ENCODE measurements at places on chromosomes 5 and 9.

GRCh38 chr5:72369301-72369700, 49.1 kb downstream of the PTCD2 start:
- peak; percentile 42 for DNase-seq

DNA sequence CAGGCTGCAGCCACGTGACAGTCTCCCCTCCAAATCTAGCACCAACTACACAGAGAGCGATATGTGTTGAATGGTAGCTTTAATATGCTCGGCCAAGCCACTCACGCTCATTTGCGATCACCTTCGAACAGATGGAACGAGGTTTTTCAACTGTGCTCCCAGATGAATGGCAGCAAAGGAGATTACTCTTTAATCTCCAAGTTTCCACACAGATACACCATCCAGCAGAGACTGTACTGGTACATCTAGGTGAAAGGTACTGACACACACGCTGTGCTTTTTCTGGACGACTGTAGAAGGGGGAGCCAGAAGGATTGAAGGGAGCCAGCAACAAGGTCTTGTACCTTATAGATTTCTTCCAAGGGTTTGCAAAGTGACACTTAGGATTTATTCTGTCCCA, 263.9 kb downstream of the NR3C1 start:
- DNase-seq, result no peak

DNA sequence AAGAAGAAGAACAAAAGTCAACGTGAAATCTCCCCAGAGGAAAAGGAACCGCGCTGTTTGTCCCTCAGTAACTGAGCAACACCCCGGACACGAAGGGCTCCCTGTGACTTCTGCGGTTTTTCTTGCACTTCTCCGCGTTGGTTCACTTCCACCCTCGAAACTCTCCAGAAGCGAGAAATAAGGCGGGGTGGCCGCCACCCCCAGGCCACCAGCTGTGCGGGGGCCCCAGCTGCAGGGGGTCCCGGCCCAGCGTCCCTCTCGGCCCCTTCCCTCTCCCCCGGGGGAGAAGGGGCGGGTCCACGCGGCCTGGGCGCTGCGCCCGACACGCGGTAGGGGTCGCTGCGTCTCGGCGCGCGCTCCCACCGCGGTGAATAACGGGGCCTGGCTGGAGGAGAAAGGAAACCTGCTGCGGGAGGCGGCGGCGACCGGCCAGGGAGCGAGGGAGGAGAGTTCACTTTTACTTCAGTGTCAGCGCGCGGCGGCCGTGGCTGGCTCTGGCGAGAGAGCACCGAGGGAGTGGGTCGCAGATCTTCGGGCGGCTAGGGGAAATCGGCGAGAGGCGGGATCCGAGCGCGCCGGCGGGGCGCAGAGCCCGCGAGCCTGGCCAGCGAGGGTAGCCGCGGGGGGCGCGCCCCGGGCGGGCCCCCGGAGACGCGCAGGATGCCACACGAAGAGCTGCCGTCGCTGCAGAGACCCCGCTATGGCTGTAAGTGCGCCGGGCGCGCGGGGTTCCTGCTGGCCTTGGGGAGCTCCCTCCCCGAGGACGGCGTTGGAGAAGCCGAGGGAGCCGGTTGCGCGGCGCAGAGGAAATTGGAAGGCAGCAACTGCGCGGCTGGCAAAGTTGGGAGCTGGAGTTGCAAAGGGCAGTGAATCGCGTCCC, at the start of gene IQGAP2:
Gene IQGAP2 (plus strand): TSS at position 400 of the 880 bp plus-strand sequence. CDS start 261 bp downstream, at position 661.
- DNase-seq, result peak; percentile 52

GRCh38 chr9:83536332-83536731, 1.9 kb downstream of the FRMD3 start:
- DNase-seq, result no peak

DNA sequence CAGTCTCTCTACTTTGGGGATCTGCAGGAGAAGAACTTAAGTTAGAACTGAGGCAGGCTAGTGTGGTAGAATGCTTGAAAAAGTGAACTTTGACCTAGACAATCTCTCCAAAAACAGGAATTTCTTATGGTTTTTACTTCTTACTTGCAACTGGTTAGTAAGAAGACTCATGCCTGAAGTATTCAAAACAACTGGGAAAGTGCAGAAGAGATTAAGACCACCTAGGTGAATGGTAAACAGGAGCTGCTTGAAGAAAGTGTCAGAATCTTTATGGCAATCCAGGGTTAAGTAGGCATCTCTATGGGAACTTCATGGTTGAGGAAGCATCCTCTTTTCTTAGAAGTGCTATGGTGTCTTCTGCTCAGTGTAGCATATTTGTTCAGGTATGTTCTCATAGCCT, 428.6 kb upstream of the TLE4 start:
- DNase-seq, result peak; percentile 17

- DNase-seq, result no peak
These were observed 1.4 kb downstream of the PROP1 start for GRCh38 chr5:177994561-177995190.

DNA sequence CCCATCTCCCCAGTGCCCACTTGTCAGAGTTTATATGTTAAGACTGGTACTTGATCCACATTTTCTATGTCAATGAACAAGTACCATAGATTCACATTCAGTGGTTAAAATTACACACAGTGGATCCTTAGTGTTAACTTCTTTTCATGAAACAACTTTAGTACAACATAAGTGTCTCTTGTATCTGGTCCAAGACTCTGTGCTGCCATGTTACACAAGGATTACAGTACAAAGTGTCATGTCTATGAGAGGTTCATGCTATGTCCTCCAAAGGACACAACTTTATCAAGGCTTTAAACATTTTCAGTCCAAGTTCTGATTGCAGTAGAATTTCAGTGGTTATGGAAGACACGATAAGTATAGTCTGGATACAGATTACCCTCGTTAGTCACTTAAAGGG, 13.3 kb upstream of the VLDLR start:
- DNase-seq, result no peak

- peak; percentile 93 for DNase-seq
These were observed 171.8 kb upstream of the TNC start for GRCh38 chr9:115289757-115290208.

DNA sequence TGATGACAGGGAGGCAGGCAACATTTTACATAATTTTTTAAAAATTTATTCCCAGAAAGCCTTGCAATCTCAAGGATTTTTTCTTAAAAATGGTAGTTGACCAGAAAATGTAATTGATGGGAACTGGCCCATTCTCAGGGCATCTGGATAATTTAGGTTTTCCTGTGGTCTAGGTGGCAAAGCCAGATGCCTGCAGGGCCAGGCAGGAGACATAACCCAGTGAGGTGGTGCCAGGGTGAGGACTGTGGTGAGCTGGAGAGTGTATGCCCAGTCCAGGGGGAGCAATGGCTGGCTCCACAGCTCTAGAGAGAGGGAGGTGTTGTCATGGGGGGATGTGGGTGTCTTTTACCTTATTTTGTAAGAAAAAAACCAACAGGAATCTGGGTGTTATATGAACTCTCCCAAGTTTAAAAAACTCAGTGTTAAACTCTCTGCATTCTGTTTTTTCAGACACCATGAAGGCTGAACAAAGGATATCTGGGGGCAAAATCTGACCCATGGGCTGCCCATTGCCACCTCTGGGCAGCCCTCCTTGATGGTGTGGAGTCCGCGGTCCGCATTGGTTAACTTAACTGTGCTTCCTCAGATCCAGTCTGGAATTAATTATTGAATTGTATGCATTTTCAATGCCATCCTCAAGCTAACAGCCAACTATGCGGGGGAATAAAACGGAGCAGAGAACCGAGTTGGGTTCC, 43.9 kb downstream of the BOD1 start:
- DNase-seq, result no peak
